ENCODE measurements at places on chromosomes 4 and X. TPM values are rescaled to one million over a fixed set of nuclear protein-coding genes. Genes with fewer than 3 reads are reported as not detected.

DNA sequence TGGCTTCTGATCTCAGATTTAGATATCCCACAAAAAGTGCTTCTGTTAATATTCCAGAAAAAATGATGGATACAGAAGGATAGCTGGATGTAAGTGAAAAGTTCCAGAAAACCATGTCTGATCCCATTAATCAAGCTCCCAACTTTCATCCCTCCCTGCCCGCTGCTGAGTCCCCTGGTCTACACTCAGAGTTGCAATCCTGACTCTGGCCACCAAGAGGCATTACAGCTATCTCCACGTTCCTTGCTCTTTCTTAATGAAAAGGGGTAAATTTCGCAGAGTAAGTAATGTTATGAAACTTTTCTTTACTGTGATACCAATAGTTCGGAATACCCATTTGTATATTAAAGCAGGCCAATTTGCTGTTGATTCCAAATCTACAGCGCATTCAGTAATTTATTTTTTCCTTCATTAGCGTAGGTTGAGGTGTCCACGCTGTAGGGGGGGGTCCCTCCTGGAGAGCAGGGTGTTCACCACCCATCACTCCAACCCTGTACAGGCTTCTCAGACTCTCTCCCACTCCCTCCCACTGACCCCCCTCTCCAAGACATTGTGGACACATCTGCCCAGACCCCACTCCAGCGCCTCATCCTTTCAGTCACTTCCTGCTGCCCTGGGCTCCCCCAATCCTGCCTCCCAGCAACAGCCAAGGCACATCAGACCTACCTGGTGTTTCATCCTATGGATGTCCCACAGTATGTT, 55.1 kb downstream of the RAB40A start:
- DNase-seq = peak; percentile 55

- DNase-seq = no peak
These were observed 16.1 kb downstream of the MED14 start for GRCh38 chrX:40719218-40719617.

GRCh38 chrX:68837119-68837518, 8.3 kb downstream of the EFNB1 start:
- no peak for DNase-seq

Gene ENPP6
- total RNA-seq = 2.0 TPM

- peak; percentile 72 for DNase-seq
These were observed 587 bp downstream of the CD99 start for GRCh38 chrX:2691543-2692220.

GRCh38 chr4:26175905-26176470, 144.8 kb upstream of the RBPJ start:
- DNase-seq = no peak

DNA sequence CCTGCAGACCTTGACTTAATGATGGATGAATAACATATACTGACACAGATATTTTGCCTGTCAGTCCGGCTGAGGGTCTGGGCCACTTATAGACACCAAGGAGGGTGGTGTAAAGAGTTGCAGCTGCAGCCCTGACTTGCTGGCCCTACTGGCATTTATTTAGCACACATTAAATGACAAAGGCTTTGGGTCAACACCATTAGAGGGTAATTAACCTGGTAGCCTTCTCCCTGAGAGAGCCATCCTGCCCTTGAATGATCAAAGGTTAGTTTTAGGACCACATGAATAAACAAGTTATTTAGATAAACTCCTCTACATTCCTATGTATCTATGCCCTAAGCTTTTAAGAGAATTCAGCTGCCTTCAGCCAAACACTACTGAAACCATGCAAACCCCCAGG, 110.8 kb upstream of the DGKK start:
- no peak for DNase-seq
